ENCODE measurements at places on chromosomes 5 and 9.

GRCh38 chr5:143370440-143370839 is 33.0 kb downstream of the NR3C1 start:
- DNase-seq: no peak

DNA sequence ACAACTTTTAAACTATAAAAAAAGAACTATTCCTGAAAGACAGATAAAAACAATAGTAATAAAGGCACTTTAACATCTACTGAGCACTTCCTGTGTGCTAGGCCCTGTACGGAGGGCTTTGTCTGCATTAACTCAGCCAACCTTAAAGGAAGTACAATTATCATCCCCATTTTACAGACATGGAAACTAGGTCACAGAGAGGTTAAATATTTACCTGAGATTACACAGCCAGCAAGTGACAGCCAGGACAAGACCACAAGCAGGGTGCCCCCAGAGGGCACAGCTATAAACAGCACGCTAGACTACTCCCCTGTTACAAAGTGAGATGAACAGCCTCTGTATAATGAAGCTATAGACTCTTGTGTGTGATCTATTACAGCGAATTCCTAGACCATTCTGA is 25.5 kb downstream of the DDX31 start:
- no peak for DNase-seq

DNA sequence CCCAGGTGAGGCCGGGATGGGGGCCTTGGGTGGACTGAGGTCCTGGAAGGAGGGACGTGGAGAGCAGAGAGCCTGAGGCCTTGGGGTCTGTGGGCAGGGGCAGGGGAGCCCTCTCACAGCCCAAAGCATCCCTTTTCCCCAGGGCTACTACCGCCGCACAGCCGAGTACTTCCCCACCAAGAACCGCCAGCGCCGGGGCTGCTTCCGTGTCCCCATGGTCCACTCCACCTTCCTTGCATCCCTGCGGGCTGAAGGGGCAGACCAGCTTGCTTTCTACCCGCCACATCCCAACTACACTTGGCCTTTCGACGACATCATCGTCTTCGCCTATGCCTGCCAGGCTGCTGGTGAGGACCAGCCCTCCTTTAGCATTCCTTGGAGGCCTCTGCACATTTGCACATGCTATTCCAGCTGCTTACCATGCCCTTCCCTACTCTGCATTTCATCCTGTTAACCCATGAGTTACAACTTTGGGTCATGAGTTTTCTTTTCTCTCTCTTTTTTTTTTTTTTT is 3.7 kb downstream of the CERCAM start:
- no peak for DNase-seq

DNA sequence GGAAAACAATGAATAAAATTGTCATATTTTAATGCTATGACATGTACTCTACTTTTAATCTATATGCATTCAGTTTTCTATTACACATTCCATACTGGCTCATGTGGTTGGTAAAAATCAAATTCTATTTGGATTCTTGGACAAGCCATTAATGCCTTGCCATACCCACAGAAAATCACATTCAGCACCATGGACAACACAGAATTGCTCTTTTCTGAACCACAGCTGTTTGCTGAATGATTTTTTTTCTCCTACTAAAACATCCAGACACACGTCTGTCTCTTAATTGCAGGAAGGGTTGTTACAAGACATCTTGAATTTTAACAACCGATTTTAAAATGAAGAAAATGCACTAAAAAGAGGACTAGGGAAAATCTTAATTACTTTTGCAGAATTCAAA is 675.6 kb downstream of the BRINP1 start:
- no peak for DNase-seq

GRCh38 chr5:24177821-24178220 is 467.0 kb downstream of the CDH10 start:
- DNase-seq: no peak

- no peak for DNase-seq
Measured at GRCh38 chr5:99058466-99058865, 129.7 kb upstream of the CHD1 start.

- DNase-seq: no peak
Measured at GRCh38 chr5:62385131-62385530, 18.6 kb downstream of the DIMT1 start.

GRCh38 chr9:103431809-103432208 is 436.7 kb downstream of the CYLC2 start:
- DNase-seq: no peak

DNA sequence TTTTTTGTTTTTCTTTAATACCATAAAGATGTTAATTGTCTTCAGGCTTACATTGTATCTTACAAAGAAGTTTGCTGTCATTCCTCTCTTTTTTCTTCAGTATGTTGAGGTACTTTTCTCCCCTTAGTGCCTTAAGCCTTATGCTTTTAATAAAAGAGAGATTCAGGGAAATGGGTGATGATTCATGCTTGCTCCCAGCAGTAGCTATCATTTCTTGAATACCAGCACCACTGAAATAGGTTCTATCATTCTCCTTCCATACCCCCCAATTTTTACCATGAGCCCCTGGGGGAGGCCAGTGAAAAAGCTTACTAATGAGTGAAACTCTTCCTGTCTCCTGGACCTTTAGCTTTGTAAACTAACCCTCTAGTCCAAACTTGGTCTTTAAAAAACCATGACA is 165.0 kb downstream of the FBXL7 start:
- DNase-seq: no peak

DNA sequence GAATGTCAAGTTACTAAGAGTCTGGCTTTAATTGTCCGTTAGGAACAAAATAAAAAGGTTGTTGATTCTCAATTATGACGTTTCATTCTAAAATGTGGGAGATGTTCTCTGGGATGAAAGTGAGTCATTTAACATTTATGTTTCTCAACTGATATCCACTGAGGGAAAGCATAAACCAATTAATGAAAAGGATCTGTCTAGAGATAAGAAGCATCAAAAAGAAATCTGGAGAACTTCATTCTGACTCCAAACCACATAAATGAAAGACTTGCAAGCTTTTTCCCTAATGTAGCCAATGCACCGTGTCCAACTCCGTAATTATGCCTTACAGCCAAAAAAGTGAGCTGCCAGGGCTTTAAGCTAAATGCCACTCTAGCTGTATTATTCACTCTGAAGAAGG is 654.2 kb downstream of the TLE1 start:
- no peak for DNase-seq

GRCh38 chr5:88799938-88800535 is 82.9 kb downstream of the MEF2C start:
- DNase-seq: no peak

DNA sequence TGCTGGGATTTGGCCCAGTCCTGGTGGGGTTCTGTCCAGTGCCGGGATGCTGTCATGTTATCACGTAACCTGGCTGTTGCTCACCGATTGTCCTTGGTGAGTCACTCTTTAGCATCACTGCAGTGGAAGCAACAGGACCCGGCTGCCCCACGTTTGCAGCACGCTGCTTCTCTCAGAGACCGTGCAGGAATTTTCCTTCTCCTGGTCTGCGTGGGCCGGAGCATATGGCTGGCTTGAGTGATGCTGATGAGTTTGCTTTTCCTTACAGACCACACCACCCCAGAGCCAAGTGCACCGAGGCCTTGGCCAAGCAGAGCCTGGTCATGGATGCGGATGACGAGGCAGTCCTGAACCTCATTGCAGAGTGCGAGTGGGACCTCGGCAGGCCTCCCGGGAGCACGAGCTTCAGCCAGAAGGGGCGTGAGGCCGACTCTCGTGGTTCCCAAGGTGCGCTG is 21.4 kb downstream of the CEP72 start:
- no peak for DNase-seq

GRCh38 chr9:18771011-18771410 is 262.0 kb downstream of the SAXO1 start:
- no peak for DNase-seq

DNA sequence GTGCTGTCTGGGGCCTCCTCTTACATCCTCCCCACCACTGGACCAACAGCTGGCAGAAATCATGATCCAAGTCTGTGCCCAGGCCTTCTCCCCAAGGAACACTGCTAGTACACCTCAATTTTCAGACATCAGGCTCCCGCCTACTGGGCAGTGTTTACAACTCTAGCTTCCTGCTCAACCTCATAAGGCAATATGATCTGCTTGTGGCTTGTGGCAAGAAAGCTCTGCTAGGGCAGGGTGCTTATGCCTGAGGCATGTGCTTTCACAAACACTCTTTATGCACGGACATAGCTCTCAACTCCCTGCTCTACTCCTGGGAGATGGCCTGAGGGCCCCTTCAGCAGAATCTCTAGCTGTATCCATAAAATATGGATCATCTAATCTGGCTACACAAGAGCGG is 32.5 kb downstream of the SH3TC2 start:
- DNase-seq: no peak

DNA sequence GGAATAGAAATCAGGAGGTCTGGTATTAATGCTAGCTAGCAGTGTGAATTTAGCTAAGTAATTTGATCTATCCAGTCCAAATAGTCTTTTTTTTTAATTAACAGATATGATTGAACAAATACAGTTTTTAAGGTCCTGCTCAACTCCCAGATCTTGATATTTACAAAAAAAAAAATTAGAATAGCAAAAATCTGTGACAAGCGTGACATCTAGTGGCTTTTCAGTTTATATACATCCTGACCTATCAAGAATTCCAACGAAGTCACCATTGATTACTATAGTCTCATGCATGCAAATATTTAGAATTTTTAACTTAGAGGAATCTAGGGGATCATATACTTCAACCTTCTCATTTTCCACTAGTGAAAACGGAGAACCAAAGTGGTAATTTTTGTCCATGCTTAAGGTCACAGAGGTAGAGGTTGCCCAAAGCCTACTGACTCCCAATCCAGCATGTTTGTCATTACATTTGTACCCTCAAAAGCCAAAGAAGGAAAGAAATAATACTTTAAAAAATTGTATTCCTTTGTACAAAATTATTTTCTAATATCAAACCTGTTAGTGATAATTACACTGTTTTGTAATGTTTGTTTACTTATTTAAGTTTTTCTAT is 17.6 kb upstream of the TARS1 start:
- no peak for DNase-seq

DNA sequence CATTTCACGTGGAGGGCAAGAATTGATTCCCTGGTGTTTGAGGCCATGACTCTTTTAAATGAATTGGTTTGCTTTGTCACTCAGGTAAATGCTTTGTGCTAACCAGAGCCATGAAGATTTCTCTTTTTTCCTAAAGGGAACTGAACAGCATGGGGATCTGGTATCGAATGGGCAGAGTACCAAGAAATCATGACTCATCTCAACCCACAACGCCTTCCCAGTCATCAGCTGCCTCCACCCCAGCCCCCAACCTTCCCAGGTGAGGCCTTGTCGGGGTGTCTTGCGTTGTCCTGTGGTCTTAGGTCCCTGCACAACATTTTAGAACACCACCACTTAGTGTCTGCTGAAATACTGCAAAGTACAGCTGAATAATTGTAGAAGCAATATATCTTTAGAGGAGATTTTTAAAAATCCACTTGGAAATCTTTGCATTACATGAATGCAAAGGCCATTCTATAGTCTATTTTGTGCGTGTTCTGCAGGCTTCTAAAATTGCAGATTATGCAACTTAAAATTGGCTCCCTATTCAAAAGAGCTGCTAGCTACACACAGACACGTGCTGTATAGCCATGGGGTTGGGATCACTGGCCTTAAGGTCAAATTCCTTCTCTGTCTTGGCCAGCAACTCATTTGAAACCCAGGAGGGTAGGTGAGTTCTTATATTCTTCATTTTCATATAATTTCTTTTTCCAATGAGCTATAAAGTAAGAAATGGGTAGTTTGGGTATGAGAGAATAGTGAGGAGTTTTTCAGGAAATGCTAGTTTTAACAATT is 69.0 kb downstream of the MVB12B start:
- no peak for DNase-seq

- DNase-seq: peak; percentile 26
Measured at GRCh38 chr9:109880276-109881169, 100.5 kb downstream of the PALM2AKAP2 start.

DNA sequence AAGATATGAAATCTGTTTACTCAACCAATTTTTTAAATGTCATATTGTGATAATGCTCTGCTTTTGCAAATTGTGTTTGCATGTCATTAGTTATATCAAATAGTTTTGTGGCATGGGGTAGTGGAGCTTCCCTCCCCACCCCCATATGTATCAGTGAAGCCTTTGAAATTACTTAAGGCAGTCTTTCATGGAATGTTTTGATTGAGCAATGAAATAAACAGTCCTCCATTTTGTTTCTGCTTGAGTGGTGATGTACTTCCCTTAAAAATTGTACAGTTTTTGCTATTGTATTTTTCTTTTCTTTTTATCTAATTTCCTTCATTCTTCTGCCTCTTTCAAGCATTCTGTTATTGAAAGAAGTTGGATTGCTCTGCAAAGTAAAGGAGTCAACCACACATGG is 3.5 kb downstream of the SOWAHA start:
- DNase-seq: no peak

DNA sequence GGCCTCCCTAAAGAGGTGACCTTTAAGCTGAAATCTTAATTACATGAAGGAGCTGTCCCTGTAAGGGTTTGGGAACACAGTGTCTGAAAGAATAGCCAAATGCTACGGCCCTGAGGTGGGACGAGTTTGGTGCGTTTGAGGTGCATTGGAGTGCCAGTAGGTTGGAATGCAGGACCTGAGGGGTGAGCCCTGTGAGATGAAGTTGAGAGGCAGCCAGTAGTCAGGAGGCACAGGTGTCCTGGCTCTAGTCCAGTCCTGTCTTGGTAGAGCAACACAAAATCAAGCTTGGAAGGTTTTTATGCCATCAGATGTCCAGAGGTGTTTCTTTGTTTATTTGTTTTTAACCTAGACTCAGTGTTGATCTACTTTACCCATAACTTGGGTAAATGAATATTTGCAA is 108.5 kb downstream of the ARHGAP26 start:
- DNase-seq: no peak

DNA sequence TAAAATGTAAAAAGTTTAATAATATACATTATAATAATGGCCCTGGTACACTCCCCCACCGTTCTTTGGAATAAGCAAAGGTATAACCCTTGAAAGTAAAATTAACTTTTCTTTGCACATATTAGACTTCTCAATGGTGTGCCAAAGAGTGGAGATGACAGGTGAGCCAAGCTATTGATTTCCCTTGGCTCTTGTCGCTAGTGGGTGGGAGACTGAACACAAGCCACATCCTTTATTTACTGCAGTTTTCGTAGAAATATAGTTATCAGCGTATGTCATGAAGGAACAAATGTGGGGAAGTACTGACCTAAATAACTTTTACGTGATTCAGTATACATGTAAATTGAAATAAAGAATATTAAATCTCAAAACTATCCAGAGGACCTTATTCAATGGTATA is 549.3 kb downstream of the RAB3C start:
- DNase-seq: no peak

DNA sequence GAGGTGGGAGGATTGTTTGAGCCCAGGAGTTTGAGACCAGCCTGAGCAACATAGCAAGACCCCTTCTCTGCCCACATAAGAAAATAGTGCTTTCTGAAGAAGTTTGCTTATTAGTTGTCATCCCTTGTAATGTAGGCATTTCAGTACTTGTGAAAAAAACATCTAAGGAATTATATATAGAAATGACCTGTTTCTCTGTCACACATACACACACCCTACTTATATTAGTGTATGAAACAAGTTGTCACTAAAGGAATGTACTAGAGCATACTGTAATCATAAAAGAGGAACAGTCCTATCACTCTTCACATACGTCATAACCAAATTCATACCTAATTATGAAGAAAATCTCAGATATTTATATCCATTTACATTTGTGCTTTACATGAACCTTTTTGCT is 122.0 kb downstream of the NIPBL start:
- DNase-seq: no peak

GRCh38 chr5:135713161-135713915 is 121.1 kb upstream of the SLC25A48 start:
- DNase-seq: no peak
